ENCODE measurements at places on chromosomes 6 and 20.
A peak's percentile ranks its signal among the peaks of the same experiment; 100 is the strongest.

GRCh38 chr6:108835218-108835850, 12.9 kb upstream of the ARMC2 start:
- DNase-seq, result peak; percentile 60

- no peak for DNase-seq
These were observed 84.9 kb downstream of the SOBP start for GRCh38 chr6:107574856-107575255.

- DNase-seq, result no peak
These were observed 10.8 kb upstream of the CPNE5 start for GRCh38 chr6:36850021-36850420.

GRCh38 chr6:130396722-130397121, 30.9 kb downstream of the TMEM200A start:
- DNase-seq, result no peak

DNA sequence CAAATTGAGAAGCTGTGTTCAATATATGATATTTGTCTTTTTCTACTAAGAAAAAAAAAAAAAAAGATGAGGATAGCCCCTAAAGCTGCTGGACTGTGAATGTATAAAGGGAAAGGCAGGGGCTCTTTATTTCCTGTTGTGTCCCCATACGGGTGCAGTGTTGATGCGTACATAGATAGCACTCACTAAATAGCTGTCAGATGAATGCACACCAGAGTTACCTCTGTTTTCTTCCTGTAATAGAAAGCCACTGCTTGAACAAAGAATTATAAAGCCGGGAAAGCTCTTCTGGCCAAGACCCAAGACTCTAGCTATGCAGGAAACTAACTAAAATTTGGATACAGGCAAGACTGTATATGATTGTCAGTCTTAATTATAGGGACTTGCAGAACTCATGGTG, 260.0 kb downstream of the FARS2 start:
- no peak for DNase-seq

DNA sequence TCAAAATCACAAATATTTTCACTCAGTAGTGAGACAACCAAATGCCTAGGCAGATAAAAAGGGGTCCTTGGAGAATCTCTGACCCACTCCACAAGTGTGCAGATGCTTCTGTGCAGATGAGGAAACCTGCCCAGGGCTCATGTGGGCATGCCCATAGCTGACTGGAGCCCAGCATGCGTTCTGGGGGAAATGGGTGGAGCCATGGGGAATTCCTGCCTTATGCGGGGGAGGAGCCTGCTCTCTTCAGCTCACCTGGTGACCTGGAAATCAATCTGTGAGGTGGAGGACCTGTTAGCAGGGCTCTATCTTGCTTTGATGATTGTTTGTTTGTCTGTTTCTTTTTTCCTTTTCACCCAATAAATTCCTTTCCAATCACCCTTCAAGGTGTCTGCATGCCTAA, 23.4 kb upstream of the PLN start:
- no peak for DNase-seq

DNA sequence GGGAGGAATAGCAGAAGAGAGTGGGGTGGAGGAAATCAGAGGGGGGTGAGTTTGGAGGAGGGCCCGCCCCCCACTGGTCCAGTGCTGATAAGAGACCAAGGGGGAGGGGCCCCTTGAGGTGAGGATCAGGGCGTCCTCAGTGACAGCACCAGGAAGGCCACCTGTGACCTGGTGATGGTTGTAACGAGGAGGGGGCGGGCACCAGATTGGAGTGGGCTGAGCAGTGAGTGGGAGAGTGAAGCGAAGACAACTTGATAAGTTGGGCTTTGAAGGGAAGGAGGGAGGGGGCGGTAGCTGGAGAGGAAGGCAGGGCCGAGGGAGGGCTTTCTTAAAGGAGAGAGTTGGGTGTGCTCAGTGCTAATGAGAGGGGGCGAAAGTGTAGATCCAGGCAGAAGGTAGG, 30.7 kb downstream of the CDH22 start:
- DNase-seq, result no peak

DNA sequence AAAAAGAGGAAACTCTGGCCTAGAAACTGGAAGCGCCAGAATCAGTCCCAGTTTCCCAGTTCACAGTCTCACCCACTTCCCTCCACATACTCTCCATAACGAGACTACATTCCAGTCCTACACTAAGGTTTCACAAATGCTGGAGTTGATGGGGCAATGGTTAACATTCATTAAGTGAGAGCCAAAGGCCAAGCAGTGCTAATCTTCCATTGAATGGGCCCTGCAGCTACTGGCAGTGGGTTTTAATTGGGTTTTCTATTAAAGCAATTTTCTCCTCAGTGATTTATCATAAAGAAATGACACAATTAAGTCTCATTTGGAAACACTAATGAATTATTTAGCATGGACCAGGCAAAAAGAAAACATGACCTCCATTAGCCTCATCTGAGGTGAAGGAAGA, 20.8 kb upstream of the NRSN1 start:
- DNase-seq, result no peak

DNA sequence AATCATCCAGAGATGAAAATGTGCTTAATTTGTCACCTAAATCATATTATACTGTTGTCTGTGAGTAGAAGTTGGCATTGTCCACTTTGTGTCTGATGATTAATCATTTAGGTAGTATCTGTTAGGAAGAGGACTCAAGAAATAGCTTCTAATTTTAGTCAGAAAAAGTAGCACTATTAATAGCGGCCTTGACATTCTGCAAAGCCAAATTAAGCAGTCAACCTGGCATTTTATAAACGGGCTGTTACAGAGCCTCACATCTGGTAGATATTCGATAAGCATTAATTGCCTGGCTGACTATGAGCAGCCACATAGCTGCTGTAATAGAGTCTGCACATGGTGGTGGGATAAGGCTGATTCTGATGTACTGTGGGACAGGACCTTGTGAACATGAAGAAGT, 99.5 kb downstream of the KLHL32 start:
- no peak for DNase-seq

GRCh38 chr6:51273228-51273961, 454.7 kb downstream of the TFAP2B start:
- no peak for DNase-seq

GRCh38 chr6:17542243-17542642, 57.9 kb upstream of the FAM8A1 start:
- no peak for DNase-seq

GRCh38 chr20:16748308-16748900, at the start of gene OTOR:
OTOR (plus strand) TSS chr20:16748358; CDS start chr20:16748402, 44 bp downstream.
- no peak for DNase-seq

- DNase-seq, result no peak
These were observed 11.6 kb upstream of the ELOVL5 start for GRCh38 chr6:53360093-53360912.

GRCh38 chr6:303948-304558, 11.8 kb downstream of the DUSP22 start:
- DNase-seq, result no peak

- DNase-seq, result no peak
These were observed 520.6 kb upstream of the CHD6 start for GRCh38 chr20:42138729-42139128.

DNA sequence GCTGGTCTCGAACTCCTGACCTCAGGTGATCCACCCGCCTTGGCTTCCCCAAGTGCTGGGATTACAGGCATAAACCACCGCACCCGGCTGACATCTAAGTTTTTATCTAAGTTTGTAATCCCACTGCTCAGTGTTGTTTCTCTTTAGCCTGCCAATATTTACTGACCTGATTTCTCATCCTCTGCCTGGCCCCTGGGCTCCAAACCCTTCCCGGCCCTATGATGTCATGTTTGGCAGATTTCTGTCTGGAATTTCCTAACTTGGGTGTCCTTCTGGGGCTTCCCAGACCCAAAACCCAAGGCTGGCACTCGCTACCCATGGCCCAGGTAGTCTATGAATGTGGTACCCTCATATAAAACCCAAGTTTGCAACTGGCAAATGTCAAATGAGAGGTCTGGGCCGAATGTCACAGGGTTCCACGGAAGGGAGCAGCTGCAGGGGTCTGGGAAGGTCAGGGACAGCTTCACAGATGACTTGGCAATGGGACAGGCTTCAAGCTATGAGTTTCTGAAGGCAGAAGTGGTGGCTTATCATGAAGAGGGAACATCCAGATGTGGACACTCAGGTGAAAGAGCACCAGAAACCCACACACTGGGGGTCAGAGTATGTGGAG, 54.9 kb downstream of the TMEM170B start:
- DNase-seq, result no peak

- no peak for DNase-seq
These were observed 158.1 kb upstream of the ZNF184 start for GRCh38 chr6:27630727-27631608.

DNA sequence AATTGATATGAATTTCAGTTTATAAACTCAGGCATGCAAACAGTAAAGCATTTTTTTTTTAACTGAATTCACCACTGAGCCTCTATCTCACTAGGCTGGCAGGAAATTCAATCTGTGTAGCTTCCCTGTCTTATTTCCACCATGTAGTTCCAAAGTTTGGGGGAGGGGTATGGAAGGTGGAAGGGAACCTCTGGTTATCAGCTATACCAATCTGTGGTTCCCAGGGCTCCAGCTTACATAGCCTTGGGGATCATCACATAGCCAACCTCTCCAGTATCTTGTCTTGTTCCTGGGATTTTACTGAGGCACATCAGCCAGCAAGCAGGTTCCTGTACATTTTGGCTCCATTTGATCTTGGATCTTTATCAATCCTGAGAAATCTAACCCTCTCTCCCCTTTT, 15.6 kb downstream of the RAD21L1 start:
- DNase-seq, result no peak

DNA sequence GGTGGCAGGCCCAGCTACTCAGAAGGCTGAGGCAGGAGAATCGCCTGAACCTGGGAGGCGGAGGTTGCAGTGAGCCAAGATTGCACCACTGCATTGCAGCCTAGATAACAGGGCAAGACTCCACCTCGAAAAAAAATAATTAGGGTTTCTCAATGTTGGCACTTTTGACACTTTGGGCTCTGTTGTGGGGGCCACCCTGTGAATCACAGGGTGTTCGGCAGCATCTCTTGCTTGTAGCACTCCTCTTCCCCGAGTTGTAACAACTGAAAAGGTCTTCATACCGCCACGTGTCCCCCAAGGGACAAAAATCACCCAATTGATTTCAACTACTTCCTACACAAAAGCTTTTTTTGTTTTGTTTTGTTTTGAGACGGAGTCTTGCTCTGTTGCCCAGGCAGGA, 53.2 kb upstream of the NFATC2 start:
- no peak for DNase-seq

DNA sequence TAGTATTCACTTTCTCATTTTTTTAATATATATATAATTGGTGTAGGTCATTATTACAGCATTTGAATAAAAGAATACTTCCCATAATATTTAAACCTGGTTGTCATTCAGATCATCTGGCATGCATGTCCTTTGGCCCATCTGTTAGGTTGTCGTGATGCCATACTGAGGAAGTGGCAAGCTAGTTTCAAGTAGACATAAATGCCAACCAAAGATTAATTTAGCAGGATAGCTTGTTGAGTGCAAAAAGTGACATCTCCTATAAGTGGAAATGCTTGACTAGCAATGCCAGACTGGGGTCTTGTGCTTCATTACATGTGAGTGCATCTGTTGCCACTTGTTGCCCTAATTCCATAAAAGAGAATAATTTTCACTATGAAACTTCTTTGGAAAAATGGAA, 1044.7 kb downstream of the GRIK2 start:
- DNase-seq, result no peak

DNA sequence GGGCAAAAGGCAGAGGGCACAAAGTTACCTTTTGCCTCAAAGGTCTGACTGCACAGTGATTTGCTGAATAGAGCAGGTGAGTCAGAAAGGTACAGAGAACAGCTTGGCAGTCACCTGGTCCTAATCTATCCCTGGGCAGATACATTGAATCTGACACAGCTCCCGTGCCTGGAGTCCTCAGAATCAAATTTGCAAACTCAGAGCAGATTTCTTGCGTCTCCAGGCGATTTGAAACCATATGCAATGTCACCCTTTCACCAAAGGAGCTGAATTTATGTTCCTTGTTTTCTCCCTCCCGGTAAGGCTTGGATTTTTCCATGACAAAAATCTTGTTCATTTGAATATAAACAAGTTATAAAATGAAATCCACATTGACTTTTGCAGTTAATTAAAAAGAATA, 81.6 kb upstream of the SNAP25 start:
- DNase-seq, result no peak

GRCh38 chr20:63689046-63690002, 7.1 kb upstream of the TNFRSF6B start:
- no peak for DNase-seq

DNA sequence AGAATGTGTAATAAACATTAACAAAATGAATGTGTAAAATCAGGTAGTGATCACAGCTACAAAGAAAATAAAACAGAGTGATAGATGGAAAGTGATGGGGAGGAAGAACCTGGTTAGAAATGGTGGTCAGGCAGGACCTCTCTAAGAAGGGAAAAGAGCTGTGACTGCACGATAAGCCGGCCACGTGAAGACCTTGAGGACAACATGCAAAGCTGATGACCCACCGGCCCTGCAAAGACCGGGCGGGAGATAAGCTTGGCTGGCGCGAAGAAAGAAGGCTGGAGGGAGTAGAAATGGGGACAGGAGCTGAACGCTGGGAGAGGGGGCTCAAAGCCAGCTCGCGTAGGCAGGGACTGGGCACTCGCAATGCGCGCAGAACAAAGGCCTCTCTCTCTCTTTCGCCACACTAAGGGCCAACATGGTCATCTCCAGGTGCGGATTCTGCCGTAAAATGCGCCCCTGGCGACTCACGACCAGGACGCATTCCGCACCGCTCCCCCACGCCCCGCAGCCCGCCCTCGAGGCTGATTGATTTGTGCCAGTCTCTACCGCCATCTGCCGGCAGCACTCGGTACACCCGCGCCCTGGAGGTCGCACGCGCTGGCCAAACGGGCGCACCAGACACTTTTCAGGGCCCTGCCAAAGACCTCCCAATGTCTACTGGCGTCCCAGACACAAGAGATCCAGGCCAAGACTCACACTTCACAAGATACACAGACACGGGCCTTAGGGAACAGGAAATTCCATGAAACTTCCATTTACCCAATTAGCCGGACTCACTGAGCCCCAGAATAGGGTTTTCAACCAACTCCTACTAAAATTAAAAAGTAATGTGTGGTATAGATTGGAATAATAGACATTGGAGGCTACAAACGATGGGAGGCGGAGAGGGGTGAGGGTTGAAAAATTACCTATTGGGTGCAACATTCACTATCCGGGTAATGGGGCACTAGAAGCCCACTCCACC, 9.4 kb downstream of the DEFB132 start:
- peak; percentile 79 for DNase-seq

GRCh38 chr6:82072751-82073150, 174.8 kb downstream of the IBTK start:
- DNase-seq, result no peak

DNA sequence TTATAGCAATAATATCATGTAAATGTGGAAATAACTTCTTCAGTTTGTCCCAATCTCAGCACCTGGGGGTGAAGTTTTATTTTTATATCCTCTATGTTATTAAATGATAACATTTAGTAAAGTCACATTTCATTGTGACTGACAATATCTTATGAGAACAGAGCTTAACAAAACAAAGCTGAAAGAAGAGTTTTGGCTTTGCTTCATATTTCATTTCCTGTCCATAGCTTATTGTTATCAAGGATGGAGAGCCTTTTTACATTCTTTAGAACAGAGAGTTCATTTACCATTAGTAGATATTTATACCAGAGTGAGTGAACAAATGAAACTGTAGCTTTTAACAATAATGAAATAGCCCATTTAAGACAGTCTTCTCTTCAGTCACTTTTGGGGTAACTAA, 231.9 kb upstream of the SGK1 start:
- no peak for DNase-seq
